ENCODE measurements at places on chromosomes 7 and 10.

- DNase-seq = no peak
Observed at GRCh38 chr10:70940834-70941568, 52.6 kb upstream of the PCBD1 start.

DNA sequence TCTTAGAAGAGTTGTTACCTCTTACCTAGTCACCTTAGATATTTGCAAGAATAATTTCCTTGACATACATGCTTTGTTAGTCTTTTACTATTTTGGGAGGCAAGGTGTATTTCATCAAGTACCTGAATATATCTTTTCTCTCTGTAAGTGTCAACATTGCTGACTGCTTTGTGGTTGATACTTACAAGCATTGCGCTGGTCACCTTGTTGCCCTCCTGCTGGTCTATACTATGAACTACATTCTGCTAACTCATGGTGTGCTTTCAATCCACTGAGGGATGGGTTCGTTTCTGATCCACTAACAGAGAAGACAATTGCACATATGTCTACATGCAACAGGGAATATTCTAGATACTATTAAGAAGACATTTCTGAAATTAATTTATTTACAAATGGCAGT, 837.8 kb upstream of the COBL start:
- DNase-seq = peak; percentile 11

- no peak for DNase-seq
Observed at GRCh38 chr10:3757638-3758490, 27.1 kb downstream of the KLF6 start.

DNA sequence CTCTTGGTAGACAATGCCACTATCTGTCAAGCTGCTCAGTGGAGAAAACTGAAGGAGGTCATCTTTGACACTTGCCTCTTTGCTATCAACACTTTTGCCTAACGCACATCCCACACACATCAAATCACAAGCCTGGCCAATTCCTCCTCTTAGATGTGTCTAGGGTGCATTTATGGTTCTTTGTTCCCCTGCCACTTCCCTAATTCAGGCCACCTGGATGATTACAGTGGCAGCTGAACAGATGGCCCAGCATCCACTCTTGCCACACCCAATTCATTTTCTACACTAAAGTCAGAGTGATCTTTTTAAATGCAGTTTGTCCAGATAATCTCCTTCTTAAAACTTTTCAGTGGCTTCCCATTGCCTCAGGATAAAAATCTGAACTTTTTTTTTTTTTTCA, 58.6 kb downstream of the LAMB4 start:
- DNase-seq = no peak

DNA sequence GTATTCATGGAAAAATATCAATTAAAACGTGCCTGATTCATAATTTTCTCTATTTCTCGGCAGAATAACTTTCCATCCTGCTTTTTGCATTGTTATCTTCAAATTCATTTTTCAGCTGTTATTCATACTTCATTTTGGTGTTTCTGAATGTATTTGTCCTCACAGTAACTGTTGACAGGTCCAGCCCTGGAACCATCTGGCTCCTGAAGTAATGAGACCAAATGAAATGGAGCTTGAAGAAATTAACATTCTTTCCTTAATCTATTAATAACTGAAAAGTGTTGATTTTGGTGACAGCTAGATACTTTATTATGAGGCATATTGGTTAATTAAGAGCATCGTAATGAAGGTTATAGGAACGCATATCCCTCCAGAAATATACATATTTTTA, 257.0 kb upstream of the MINDY3 start:
- no peak for DNase-seq

GRCh38 chr7:48964074-48964473, 39.7 kb downstream of the CDC14C start:
- DNase-seq = no peak

GRCh38 chr10:133405844-133406527, 12.0 kb downstream of the MTG1 start:
- DNase-seq = no peak

GRCh38 chr10:92688927-92689662, 660 bp upstream of the HHEX start:
- no peak for DNase-seq

GRCh38 chr10:131181456-131181855, 130.1 kb downstream of the TCERG1L start:
- DNase-seq = no peak

- peak; percentile 56 for DNase-seq
Observed at GRCh38 chr7:54728411-54728810, 30.6 kb downstream of the SEC61G start.

DNA sequence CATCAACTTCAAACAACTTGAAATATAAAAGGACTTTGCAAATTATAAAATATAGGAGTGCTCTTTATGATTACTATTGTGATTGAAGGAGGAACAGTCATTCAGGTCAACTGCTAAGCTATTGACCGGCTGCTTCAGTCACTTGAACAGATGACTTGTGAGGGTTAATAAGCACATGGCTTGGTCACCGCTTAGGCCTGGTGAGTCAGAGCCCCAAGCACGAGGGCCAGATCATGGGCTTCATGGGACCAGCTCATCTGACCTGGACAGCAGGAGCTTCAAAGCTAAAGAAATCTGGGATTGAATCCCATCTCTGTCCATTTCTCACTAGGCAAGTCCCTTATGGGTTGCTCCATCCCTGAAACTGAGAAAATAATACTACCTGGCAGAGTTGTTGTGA, 60.4 kb upstream of the ADO start:
- no peak for DNase-seq

DNA sequence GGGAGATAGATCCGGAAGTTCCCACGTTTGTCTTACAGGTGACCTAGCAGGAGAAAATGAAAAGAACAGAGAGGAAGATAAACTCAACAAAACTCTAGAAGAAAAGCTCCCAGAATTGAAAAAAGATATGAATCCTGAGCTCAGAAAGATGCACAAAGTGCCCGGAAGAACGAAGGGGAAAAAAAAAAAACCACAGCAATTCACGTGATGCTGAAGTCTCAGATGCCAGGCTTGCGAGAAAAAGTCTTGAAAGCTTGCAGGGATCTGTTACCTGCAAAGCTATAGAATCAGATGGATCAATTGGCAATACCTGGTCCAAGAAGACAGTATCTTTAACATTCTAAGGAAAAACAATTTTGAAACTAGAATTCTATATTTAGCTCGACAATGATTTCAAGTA, 33.5 kb downstream of the CARD11 start:
- DNase-seq = no peak

- DNase-seq = no peak
Observed at GRCh38 chr10:124693801-124694416, 50.3 kb downstream of the FAM53B start.

DNA sequence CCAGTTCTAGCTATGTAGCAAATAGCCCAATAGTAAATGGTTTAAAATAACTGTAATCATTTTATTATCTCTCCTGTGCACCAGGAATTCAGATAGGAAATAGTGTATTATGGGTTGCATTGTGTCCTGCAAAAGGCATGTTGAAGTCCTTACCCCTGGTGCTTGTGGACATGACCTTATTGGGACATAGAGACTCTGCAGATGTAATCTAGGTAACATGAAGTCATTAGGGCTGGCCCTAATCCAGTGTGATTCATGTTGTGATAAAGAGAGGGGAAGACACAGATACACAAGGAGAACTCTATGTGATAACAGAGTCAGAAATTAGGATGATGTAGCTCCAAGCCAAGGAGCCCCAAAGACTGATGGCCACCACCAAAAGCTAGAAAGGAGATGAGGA, 462.8 kb downstream of the GALNT17 start:
- no peak for DNase-seq

DNA sequence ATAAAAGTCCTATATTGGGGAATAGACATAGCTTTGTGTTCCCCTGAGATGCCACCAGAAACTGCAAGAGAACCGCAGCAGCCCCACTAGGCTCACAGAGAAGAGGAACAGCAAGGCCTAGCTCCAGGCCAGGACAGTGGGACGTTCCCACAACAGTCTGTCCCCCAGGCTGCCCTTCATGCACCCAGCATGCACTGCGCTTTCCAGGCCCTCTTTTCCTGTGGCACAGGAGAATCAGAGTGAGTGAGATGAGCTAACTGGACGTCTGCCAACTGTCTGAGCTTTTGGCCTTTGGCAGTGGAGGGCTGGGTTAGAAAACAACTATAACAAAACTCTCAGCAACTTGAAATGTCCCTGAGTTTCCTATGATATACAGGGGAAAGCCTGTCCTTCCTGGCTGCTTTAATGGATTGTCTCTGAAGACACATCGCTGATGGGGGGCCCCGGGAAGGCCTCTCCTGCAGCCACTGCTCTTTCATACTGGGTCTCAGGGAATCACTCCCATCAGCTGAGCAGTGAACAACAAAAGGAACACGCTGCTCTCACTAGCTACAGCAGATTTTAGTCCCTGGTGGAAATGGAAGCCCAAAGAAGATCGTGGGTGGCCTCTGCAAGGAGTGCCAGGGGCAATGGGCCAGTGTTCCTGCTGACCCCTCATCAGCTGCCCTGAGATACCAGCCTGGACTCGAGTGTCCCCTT, 53.5 kb downstream of the PODXL start:
- DNase-seq = no peak

DNA sequence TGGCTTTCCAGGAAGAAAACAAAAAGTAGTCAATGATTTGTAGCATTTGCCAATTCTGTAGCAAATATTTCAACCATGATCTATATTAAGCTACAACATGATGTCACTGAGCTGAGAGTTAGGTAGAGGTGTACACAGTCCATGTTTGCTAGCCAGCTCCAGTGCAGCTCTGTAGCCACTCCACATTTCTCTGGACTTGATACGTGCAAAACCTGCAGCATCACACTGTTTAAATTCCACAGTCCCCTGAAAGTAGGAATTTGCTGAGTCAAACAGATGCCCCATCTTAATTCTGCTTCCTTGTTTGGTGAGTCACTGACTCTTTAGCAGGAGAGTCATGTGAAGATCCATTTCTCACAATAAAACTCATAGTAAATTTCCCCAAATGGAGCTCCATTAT, 89.8 kb upstream of the LRRTM3 start:
- DNase-seq = no peak

- no peak for DNase-seq
Observed at GRCh38 chr7:27242555-27243339, at the start of gene EVX1. Gene EVX1, plus strand, starts transcription at chr7:27242802. Its CDS starts 229 bp downstream, at chr7:27243031.

DNA sequence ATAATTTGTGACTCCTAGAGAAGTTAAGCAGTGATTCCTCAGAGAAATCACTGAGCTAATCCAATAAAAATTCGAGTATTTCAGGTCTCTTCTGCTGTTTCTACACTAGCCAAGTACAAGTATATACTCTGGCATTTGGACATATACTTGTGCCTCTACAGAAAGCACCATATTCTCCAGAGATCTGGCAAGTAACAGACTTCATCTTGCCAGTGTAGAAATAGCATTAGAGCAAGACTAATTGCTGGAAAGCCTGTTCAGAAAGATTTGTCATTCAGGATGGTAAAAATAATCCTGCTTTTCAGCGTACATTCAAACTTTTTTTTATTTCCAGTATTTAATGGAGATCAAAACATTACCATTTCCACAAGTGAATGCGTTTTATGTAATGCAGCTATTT, 410.8 kb upstream of the ETV1 start:
- DNase-seq = no peak

GRCh38 chr10:128738386-128738915, 612.2 kb upstream of the MKI67 start:
- DNase-seq = no peak

- no peak for DNase-seq
Observed at GRCh38 chr7:41114131-41114530, 588.8 kb downstream of the INHBA start.

DNA sequence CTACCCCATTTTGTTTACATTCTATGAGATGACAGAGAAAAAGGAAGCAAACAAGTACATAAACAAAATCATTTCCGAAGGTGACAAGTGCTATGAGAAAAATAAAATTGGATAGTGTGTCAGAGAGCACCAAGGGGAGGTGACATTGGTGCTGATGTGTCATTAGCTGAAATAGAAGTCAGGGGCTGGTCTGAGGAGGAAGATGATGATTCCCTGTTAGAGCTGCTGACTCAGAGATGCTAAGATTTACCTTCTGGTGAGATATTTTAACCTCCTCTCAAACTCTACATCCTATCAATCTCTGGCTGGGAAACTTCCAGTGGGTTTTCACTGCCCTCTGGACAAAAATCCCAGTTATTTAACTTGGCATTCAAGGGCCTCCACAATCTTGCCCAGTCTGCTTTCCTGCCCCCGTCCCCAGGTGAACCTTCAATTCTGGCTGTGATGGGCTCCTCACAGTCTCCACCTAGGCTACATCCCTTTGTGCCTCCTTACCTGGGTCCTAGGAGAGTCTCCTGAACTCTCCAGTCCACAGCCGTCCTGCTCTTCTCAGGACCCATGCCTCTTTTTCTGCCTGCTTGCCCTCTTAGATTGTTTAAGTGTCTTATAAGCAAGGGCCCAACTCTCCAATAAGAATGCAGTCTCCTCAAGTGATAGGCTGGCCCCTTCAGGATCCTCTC, 26.6 kb downstream of the DUSP5 start:
- DNase-seq = no peak

DNA sequence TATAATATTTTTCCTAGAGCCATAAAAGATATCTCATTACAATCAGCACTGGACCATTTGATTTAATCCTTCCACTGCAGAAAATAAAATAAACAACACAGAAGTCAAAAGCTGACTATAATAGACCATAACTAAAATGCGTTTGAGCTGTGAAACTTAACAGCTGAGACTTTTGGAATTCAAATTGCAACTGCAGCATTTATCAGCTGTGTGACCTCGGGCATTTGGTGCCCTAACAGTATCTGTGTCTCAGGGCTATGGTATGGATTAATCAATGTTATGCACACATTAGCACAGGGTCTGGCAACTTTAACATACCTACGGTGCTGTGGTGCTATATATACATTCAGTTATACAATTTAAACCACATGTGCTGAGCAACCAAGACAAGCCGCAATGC, 160.1 kb downstream of the COL28A1 start:
- DNase-seq = no peak

Measured in NT2/D1 (cell line).